ENCODE measurements at places on chromosomes 4 and X.
A peak's percentile ranks its signal among the peaks of the same experiment; 100 is the strongest.

GRCh38 chr4:55256787-55257186, 89.3 kb upstream of the SRD5A3 start:
- no peak for DNase-seq

DNA sequence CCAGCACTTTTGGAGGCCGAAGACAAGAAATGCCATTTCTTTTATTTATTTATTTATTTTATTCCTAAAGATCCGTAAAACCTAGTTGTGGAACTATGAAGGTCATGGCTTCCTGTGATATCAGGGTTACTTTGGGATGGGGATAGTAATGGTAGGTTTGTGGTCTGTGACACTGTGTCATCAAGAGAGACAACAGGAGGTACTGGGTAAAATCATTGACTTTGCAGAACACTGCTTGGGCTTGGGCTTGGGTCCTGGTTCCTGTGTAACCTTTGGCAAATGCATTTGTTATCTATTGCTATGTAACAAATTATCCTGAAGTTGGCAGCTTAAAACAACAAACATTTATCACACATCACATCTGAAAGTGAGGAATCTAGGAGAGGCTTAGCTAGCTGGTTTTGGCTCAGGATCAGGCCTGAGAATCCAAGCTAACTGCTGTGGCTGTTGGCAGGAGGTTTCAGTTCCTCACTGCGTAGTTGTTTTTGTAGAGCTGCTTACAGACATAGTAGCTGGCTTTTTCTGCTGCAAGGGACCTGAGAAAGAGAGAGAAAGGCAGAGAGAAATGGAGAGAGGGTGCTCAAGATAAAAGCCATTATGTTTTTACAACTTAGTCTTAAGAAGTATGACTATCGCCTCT, 576.4 kb upstream of the SLIT2 start:
- no peak for DNase-seq

DNA sequence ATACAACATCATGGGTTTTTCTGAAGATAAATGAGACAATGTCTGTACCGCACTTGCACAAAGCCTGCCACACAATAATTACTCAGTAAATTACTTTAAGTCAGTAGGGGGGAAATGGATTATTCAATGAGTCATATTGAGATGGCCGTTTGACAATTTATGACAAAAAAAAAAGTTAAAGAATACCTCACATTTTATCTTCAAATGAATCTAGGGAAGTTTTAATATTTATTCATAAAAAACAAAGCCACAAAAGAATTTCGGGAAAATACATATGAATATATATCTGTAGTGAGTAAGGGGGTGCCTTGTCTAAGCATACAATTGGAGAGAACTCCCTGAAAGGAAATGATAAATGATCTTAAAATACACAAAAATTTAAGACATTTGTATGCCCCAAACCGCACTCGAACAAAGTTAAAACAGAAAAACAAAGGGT, 197.0 kb upstream of the SLC7A11 start:
- DNase-seq = no peak

- DNase-seq = no peak
Measured at GRCh38 chr4:77843628-77844027, 19.0 kb upstream of the MRPL1 start.

DNA sequence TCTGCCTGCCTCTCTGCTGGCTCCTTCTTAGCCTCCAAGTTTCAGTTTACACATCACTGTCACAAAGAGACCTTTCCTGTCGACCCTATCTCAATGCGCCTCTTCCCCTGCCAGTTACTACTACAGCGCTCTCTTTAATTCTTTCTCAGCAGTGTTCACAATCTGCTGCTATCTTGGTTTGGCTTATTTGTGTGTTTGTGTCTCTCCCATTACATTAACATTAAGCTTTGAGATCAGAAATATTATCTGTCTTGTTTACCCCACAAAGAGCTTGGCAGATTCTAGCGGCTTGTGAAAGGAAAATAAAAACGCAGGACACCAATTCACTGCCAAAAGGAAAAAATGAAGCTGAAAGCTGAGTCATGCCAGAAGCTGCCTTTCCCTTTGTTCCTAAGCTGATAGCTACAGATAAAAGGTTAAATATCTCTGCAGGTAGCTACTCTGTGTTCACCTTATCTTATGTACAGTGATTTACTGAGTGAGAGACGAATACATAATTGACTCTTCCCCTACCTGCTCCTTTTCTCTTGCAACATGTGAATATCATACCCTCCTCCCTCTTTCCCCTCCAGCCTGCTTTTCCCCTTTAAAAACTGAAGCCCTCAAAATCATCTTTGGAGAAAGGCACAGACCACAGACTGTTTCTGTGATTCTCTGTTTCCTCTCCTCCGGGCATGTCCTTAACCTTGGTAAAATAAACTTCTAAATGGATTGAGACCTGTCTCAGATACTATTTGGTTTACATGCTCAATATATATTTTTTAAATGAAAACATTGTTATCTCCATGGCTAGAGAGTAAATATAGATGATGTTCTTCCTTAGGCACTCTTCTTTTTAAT, 19.3 kb upstream of the SLC9A7 start:
- no peak for DNase-seq

- DNase-seq = no peak
Measured at GRCh38 chrX:39288592-39288991, 487.3 kb downstream of the MID1IP1 start.

DNA sequence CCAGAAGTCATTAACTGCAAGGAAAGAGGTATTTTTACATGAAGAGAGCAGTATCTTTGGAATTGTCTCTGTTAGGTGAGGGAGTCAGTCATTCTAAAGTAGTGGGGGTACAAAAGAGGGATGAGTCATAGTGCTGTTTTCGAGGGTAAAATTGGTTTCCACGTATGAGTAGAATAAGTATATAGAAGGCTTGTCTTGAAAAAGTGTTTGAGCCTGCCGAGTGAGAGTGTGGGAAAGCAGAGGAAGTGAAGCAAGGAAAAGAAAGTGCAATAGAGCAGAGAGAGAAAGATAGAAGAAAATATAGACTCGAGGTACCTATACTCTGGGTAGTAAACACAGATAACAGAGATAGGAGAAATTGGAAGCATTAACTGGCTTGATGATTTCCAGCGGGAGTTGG, 696.4 kb downstream of the DMD start:
- no peak for DNase-seq

- DNase-seq = no peak
Measured at GRCh38 chr4:74624351-74625151, 169.8 kb downstream of the BTC start.

GRCh38 chr4:39043058-39043860, 11.1 kb upstream of the TMEM156 start:
- no peak for DNase-seq

DNA sequence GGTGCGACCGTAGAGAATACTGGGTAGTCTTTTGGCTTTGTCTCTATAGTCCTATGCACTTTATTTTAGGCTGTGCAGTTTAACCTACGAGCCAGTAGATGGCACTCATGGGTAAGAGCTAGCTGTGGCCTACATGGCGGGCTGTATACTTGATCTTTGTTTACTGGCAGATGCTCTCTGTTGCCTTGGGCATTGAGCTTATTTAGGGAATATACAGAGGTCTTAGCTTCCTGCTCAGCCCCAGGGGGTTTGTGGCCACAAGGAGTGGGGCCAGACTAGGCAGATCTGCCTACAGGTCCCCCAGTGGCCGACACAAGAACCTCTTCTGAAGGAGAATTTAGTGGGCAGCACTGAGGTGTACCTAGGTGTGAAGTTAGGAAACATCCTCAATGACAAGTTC, 227.6 kb upstream of the HDX start:
- DNase-seq = peak; percentile 7

GRCh38 chr4:151951671-151952050, 190.9 kb upstream of the GATB start:
- no peak for DNase-seq

GRCh38 chr4:108345862-108346817, 177.4 kb upstream of the LEF1 start:
- no peak for DNase-seq

DNA sequence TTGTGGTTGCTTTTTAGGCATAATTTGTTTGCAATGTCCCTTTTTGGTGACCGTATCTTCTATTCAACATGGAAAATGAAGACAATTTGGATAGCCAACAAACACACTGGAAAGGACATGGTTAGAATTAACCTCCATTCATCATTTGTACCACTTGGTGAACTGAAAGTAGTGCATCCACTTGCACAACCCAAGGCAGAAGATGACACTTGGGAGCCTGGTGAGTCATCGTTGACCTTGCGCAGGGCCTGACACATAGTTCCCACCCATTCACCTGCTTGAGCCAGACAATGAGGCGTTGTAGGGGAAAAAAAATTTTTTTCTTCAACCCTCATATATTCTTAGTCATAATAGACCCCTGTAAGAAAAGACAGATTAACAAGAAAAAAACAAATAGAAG, 32.4 kb downstream of the EGF start:
- no peak for DNase-seq

GRCh38 chrX:117895418-117895817, 221.2 kb downstream of the KLHL13 start:
- no peak for DNase-seq

GRCh38 chr4:15740764-15741404, 37.2 kb upstream of the CD38 start:
- no peak for DNase-seq

DNA sequence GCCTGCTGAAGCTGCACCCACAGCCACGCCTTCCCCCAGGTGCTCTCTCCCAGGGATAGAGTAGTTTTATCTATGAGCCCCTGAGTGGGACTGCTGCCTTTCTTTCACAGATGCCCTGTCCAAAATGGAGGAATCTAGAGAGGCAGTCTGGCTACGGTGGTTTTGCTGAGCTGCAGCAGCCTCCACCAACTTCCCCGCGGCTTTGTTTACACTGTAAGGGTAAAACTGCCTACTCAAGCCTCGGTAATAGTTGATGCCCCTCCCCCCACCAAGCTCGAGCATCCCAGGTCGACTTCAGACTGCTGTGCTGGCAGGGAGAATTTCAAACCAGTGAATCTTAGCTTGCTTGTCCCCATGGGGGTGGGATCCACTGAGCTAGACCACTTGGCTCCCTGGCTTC, 84.5 kb downstream of the PRKG2 start:
- DNase-seq = no peak

DNA sequence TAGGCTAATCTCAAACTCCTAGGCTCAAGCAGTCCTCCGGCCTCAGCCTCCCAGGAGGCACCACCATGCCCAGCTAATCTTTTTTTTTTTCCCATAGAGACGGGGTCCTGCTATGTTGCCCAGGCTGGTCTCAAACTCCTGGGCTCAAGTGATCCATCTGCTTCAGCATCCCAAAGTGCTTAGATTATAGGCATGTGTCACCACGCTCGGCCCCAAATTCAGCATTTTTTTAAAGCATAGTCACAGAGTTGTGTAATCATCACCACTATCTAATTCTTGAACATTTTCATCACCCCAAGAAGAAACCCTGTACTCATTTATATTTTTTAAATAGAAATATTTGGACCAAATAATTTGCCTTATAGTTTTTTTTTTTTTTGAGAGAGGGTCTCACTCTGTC, 10.3 kb downstream of the CENPI start:
- DNase-seq = no peak

- DNase-seq = peak; percentile 33
Measured at GRCh38 chrX:150899191-150899757, 806 bp upstream of the CD99L2 start.

- DNase-seq = no peak
Measured at GRCh38 chrX:10502961-10503360, 117.4 kb downstream of the MID1 start.

- DNase-seq = no peak
Measured at GRCh38 chr4:109622626-109623025, 62.6 kb downstream of the MCUB start.

- no peak for DNase-seq
Measured at GRCh38 chr4:57443787-57444186, 333.6 kb upstream of the IGFBP7 start.

- no peak for DNase-seq
Measured at GRCh38 chrX:133538148-133538547, 122.9 kb upstream of the GPC4 start.

- no peak for DNase-seq
Measured at GRCh38 chrX:49191574-49192011, 5.4 kb upstream of the PRICKLE3 start.

- peak; percentile 49 for DNase-seq
Measured at GRCh38 chrX:154717824-154718223, 33.1 kb downstream of the GAB3 start.

DNA sequence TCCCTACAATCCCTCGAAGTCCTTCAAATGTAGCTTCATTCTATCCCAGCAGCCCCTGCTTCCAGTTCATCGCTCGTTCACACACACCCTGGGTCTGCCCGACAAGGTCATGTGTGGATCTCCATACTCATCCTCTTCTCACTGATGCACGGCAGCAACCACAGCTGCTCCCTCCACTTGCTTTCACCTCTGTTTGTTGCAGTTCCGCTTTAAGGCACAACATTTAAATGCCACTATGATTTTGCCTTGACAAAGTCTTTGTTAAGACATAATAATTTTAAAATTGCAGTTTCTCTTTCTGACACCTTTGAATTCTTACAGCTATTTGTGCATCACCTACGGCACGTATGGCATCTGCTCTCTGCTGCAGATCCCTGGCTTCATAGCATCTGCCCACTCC, 1.8 kb downstream of the ODAPH start:
- no peak for DNase-seq

GRCh38 chrX:48957477-48957826, at the start of gene OTUD5:
Gene OTUD5, minus strand, starts transcription at chrX:48957607. Its CDS starts 37 bp downstream, at chrX:48957570.
- DNase-seq = peak; percentile 83

DNA sequence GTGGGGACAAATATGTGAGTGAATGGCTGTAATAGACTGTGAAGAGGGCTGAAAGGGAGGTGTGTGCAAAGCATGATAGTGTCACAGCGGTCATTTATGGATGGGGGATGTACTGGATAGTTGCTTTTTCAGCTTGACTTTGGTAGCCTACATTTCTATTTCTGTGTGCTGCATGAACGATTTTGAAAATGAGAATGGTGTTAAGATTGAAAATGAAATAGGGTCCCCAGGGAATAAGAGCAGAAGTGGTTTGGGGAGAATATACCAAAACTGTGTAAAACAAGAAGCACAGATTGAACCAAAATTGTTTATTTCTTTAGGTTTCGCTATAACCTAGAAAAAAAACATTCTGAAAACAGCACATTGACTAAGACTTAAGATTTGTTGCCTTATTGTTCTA, 58.8 kb upstream of the CLNK start:
- no peak for DNase-seq

DNA sequence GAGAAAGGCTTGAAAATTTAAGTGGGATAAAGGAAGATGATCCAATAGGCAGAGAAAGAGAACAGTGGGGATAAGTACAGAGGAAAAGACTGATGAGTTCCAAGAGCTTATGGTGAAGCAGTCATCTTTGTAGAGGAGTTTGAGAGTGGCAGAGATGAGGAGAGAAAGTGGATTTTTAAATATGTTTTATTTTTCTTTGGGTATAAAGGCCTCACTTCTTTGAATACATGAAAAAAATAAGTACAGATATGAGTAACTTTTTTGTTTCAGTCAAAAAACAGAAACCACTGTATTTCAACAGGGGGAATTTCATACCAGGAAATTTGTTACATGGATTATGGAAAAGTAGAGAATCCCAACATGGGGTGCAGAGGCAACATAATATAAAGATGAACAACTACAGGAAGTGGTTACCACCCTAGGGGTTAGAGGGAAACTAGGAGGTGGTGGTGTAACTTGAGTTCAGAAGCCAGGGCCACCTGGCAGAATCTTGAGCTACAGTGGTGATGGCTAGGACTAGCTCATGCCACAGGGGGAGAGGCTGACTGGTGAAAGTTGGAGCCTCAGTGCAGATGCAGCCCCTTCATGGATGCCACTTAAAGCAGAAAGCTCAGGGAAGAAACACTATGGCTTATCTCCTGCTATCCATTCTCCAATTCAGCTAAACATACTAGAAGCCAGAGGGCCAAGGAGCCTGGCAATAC, 3.4 kb upstream of the CYBB start:
- no peak for DNase-seq

- DNase-seq = no peak
Measured at GRCh38 chr4:39883646-39884045, 94.1 kb downstream of the PDS5A start.
